ENCODE measurements at places on chromosomes 2 and 18. TPM values are rescaled to one million over a fixed set of nuclear protein-coding genes. Genes with fewer than 3 reads are reported as not detected.

CTAGE1 gene
- total RNA-seq, result not detected

- DNase-seq, result no peak
Measured at GRCh38 chr2:21727101-21727500, 603.3 kb downstream of the TDRD15 start.

FTCDNL1 gene
- 5.9 TPM for total RNA-seq

- DNase-seq, result no peak
Measured at GRCh38 chr2:206920951-206921350, 18.4 kb upstream of the CPO start.

GRCh38 chr2:176637486-176638166, 368.4 kb downstream of the MTX2 start:
- DNase-seq, result no peak

GRCh38 chr2:42421601-42422239, 60.7 kb upstream of the COX7A2L start:
- DNase-seq, result no peak

EVX2 gene
- total RNA-seq, result not detected
